ENCODE measurements at places on chromosomes 3 and 15.

DNA sequence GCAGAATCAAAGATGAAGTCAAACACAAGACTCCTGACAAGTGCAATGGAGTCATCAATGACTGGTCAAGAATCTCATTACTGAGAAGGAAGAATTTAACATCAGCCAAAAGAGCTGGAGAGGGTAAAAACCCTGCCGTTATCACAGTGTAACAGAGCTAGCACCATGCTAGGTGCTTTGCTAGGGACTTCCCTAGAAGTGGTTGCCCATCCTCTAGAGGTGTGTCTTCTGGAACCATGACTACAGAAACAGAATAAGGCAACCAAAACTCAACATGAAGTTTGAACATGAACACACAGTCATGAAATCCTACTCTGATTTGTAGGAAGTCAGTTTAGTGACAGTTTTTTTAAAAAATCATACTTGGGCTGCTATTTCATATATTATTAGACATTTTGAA, 9.5 kb downstream of the ACAD11 start:
- no peak for DNase-seq

DNA sequence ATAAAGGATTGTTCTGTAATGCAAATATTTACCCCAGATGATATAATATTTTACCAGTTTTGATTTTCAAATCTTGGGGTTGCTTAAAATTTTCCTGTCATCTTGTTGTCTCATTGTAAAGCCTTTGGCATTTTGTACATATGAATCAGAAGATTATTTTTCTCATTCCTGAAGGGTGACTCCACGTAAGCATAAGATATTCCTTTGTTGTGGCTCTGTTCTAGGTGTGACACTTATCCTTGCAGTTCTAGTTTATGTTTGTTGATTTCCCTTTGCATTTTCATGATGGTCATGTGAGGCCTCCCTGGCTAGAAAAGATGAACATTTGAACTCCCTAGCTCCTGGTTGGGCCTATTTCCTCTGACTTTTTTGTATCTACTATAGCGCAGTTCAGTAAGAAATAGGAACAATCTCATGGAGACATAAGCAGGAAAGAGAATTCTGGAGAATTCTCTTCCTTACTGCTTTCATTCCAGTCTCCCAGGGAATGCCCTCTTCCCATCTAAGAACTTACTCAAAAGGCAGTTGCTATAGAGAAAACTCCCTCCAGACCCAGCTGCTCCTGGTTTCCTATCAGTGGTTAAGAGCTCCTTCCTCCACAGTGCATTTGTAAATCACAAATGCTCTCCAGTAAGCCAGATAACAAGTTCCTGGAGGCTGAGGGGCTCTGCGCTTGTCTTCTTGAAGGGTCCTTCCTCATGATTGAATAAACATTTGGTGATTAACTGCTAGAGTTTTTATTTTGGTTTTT, 124.7 kb downstream of the WNT5A start:
- no peak for DNase-seq

GRCh38 chr3:24773798-24774197, 279.1 kb upstream of the THRB start:
- DNase-seq: peak; percentile 92

GRCh38 chr3:189516039-189516438, 115.2 kb upstream of the TP63 start:
- DNase-seq: no peak

- no peak for DNase-seq
These were observed 84.8 kb downstream of the XXYLT1 start for GRCh38 chr3:195186041-195186709.

All from GM23338 (cell line).